Fibroblast of mammary gland (primary cell): ENCODE measurements at places on chromosomes 3 and 15.

GRCh38 chr3:122515870-122516269 lies 1.1 kb upstream of the KPNA1 start:
- no peak for DNase-seq

DNA sequence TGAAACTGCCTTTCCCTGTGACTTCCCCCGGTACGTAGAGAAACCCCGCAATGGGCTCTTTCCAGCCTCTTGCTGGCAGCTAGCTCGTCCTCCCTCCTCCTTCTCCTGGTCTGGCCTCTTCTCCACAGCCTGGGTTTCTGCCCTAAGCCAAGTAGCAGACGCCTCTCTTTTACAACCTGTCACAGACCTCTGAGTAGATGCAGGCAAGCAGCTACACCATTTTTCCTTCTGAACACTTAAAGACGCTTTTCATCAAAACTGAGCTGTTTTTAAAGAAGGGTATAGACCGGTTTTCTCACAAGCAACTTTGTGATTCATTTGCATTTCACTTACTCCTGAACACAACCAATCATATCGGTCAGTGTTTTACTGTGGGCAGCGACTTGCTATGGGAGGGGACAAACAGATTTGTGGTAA lies 32.0 kb downstream of the ADAMTSL3 start:
- no peak for DNase-seq

GRCh38 chr3:135860761-135861160 lies 104.8 kb upstream of the PPP2R3A start:
- no peak for DNase-seq

GRCh38 chr3:126126811-126127431 lies 43.0 kb upstream of the SLC41A3 start:
- no peak for DNase-seq

DNA sequence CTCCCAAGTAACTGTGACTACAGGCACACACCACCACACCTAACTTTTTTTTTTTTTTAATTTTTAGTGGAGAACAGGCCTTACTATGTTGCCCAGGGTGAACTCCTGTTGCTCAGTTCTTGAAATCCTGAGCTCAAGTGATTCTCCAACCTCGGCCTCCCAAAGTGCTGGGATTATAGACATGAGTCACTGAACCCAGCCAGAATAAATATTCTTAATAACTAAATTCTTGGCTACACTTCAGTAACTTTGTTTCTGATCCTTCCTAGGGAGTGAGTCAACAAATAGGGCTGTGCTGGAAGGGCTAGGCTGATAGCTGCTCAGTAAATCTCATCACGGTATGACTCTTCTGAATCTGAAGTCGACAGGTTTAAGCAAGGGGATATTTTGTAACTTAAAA lies 56.6 kb downstream of the P3H2 start:
- DNase-seq = peak; percentile 92

- no peak for DNase-seq
Measured at GRCh38 chr3:112128843-112129727, 4.0 kb downstream of the GCSAM start.

DNA sequence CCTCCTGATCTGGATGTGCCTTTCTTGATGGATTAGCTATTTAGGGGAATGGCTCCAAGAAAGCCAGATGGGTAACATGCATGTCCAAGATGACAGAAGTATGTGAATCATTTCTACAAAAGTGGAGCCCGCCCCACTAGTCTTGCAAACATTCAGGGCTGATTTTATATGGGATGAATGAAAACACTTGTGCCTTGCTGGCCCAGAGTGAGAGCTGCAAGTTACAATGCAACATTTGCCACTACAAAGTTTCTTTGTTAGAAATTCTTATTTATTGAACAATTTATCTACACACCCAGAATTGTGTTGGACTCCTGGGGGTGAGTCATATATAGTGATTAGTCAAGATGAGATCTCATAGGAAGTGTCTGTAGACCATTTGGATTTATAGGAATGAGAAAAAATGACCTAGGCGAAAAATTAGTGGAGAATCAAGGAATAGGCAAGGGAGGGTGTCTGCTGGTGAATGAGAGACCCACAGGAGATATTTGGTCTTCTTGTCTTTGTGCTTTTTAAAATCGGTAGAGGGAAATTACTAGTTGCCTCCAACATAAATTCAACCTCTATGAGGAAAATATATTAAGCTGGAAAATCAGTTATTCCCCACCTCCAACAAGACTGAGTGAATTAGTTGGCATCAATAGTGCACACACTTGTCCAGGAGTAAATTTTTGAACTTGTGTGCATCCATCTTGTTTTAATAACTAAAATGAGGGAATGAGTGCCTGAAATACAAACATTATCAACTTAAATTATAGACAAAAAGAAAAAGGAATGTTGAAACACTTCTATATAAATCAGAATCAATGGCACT lies 53.5 kb upstream of the DCBLD2 start:
- DNase-seq = peak; percentile 83

DNA sequence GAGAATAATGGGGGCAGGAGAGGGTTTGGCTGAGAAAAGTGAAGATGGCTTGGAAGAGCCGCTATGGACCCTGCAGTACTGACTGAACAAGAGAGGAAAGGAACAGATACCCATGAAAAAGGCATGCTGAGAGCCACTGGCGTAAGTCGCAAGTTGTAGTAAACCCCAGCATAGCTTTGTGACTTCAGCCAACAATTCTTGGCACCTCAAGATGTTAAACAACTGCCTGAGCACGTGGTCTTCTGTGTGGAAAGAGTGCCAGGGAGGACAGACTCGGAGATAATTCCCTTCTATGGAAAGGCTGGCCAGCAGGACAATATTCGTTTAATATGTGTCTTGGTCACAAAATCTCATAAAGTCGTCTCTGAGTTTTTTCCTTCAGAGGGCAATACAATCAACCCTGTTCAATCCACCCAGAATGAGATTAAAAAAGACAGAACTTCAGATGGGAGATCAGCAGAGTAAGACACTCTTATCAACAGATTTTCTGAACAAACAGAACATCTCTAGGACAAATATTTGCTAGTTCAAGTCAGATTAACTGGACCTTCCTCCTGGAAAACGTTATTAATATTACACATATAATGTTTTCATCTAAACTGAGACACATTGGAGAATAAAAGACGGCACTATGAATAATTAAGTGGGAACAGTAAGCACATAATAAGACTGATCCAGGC lies 49.2 kb downstream of the NEK10 start:
- no peak for DNase-seq

DNA sequence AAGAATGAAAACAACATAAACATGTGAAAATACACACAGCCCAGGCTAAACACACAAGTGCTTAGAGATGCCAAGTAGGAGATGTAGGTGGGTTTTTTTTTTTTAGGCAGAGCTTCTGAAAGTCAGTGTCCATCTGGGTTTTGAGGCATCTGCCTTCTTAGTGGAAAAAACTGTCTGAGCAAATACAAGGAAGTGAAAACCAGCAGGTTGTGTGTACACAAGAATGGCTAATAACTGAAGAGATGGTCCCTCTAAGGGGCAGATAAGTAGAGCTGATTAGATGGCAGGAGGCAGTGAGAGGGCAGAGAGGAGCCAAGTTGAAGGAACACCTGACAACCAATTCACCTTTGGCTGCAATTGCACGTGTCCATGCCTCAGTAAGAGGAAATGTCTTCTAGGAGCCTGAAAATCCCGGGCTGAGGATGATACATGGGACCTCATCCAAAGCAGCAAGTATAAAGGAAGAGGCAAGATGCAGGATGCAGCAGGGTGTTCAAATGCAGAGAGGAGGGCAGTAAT lies 34.9 kb downstream of the CYP19A1 start:
- DNase-seq = no peak

- DNase-seq = no peak
Measured at GRCh38 chr15:87591042-87591441, 665.5 kb downstream of the NTRK3 start.

DNA sequence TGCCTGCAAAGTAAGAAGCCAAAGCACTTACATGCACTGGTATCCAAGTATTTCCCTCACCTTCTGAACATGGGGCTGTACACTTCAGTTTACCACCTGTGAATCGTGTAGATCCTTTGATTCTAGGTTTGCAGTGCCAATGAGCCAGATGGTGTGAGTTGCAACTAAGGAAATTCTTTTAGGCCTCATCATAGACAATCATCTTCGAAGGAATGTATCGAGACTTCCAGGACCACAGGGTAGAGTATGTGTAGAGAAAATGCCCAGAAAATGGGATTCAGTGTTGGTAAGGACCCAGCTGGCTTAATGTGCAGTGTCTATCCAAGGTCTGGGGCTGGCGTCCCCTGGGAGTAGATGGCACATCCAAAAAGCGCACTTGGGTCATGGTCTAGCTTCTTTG lies 323.2 kb upstream of the TPM1 start:
- no peak for DNase-seq

DNA sequence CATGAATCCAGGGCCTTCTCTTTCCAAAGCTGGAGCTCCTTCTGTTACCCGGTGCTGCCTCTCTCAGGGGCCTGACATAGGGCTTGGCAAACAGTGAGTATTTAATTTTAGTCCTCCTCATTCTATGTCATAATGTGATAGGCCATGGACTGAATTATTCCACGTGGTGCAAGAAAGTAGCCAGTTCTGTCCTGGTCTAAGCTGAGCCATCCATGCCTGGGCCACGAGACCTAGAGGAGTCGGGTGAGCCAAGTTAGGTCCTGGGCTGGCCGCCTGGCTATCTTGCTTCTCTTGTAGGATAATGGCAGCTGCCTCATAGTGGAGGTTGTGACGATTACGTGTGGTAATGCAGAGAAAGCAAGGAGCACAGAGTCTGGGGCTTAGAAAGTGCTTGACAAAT lies 170.6 kb downstream of the FAM43A start:
- no peak for DNase-seq

DNA sequence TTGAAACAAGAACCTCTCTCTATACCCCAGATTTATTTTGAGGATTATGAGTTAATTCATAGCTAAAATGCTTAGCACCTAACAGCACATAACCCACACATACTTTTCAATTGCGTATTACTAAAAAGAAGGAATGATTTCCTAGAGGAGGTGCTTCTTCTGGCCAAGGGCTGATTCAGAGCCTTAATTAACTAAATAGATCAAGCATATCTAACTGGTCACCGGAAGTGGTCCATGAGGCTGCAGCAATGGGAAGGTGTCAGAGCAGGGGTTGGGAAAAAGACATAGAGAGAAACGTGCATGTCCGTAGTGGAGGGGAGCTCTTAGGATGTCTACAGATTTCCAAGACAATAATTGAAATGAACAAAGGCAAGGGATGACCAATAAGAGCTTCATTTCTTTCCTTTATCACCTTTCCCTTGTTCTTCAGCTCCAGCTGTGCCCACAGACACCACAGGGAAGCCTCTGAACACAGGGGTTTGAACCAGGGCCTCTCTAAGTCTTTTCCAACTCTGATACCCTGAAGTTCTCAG lies 467 bp downstream of the HGD start:
- DNase-seq = no peak

DNA sequence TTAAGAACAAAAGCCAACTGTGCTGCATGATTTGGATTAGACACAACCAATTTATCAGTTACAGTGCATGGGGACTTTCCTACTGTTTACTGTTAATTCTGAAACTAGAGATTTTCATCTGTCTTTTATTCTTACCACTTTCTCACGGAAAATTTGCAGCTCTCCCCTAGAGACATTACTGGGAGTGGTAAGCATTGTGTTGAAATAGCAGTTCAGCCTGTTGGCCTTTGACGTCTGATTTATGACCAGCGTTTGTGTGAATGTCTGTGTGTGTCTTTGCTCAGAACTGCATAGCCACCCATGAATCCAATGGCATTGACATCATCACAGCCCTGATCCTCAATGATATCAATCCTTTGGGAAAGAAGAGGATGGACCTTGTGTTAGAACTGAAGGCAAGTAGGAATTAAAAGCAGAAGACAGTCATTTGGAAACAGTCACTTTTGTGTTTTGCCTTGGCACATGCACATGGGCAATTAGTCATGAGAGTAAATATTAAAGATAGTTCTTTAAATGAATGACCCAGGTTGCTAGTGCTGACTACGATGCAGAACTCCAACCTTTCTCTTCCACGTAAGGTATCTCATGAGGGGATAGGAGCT lies 202.2 kb upstream of the BHLHE40 start:
- peak; percentile 90 for DNase-seq

DNA sequence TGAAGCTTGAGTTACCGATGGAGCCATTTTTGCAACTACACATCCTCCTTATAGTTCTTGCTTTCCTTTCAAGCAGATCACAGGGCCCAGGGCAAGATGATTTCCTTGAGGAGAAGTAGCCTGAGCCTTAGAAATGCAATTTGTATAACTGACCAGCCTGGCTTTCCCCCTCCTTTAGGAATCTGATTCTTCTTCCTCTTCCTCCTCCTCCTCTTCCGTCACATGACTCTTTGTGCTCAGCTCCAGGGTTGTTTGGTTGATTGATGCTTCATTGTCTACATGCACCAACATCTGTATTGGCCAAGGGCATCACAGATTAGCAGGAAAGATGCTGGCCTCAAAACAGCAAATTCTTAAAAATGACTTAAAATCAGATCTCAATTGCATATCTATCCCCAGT lies 3.3 kb downstream of the SNAPC5 start:
- no peak for DNase-seq

GRCh38 chr3:18544146-18544545 lies 119.0 kb upstream of the SATB1 start:
- DNase-seq = no peak

DNA sequence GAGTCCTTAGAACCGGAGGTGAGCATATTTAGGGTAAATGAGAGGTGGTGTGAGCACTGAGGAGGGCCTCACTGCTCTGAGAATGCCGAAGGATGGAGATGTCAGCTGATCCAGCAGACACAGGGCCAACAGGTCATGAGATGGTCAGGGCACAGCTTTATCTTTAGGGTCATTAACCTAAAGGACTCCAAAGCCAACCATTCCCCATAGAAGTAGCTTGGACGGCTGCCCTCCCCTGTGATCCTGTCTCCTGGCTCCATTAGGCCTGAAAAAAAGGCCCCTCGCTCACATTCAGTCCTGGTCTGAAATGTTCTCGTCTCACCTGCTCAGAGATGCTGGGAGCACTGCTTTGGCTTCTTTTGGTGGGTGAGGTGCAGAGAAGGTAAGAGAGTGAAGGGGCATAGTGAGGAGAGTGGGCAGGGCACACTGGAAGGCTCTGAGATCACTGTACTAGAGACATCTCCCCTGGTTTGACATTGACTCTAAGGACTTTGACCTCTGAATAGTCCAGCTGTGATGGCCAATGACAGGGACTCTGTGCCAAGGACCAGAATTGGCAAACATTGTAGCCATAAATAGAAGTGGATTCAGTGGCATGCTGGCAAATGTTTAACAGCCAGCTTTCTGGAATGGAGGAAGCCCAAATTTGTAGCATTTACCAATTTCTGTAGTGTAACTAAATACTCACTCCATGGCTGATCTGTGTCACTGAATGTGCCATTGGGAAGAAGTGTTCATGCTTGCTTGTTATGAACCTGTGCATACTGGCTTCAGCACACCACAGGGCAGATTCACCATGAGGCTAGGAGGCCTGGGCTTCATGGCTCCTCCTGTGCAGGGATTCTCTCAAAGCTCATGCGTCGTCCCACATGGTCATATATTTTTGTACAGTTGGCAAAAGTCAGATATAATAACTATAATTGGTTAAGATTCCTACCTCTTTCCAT lies 76.2 kb upstream of the MRPS22 start:
- DNase-seq = no peak

- DNase-seq = peak; percentile 93
Measured at GRCh38 chr3:186461141-186461540, 83.0 kb downstream of the CRYGS start.
